ENCODE measurements at places on chromosomes 7 and 10. TPM values are rescaled to one million over a fixed set of nuclear protein-coding genes. Genes with fewer than 3 reads are reported as not detected.

DNA sequence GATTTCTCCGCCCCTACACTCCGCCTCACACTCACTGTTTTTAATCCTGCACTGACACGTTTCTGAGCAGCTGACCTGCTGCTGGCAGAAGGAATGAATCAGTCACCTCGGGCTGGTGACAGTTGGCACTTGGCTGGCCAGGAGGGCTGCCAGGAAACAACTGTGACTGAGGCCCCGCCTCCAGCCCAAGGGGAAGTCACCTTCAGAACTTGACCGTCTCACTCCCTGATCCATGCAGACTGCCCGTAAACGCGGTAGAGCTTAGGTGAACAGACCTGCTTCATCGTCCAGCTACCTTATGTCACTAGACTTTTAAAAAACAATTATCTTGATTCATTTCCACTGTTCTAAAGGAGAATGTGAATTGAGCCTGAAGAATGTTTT, 107.5 kb downstream of the DOCK1 start:
- DNase-seq, result no peak

DNA sequence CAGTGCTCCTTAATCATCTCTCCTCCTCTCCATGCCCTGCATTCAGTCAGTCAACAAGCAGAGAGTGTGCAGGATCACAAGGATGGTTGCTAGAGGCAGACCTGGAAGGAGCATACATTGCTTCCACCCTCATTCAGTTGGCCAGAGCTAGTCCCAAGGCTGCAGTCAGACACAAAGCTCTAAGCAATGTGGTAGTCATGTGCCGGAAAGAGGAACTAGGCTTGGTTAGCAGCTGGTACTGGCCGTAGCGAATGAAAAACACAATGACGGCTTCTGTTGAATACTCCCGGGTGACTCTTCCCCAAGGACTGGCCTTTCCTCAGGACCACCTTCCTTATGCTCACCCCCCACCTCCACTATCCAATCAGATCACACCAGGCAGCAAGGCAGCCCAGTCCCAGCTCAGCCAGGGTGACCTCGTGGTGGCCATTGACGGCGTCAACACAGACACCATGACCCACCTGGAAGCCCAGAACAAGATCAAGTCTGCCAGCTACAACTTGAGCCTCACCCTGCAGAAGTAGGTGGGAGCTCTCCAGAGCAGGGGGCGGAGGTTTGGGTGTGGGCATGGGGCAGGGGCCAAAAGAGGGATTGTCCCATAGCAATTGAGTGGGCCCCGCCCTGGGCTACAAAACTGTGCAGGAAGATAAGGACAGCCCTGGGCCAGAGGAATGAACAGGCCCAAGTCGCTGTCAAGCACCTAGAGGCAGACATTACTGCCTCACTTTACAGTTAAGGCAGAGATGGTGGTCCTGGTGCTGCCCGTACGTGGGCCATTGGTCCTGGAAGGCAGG, 10.9 kb downstream of the LDB3 start:
- DNase-seq, result no peak

GRCh38 chr7:151243045-151243349, 5.5 kb downstream of the SMARCD3 start:
- no peak for DNase-seq

DNA sequence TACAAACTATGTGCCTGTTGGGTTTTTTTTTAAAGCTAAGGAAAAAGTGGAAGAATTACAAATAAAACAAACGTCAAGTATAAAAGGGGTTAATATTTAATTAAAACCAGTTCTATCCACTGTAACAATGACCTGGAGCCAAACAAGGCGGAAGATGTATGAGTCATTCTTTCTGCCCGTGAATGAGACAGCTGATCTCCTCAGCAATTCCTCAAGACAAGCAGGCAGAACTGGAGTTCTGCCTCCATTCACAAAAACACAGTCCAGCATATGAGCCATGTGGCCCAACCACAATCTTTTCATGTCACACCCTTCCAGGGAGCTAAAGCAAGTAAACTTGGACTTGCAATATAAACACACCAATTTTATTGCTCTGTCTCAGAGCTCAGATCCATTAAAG, 8.4 kb downstream of the ETV1 start:
- DNase-seq, result no peak

- DNase-seq, result peak; percentile 65
Observed at GRCh38 chr10:100970914-100971811, 1.9 kb downstream of the SEMA4G start.

- no peak for DNase-seq
Observed at GRCh38 chr7:157543276-157543675, 206.5 kb downstream of the DNAJB6 start.

DNA sequence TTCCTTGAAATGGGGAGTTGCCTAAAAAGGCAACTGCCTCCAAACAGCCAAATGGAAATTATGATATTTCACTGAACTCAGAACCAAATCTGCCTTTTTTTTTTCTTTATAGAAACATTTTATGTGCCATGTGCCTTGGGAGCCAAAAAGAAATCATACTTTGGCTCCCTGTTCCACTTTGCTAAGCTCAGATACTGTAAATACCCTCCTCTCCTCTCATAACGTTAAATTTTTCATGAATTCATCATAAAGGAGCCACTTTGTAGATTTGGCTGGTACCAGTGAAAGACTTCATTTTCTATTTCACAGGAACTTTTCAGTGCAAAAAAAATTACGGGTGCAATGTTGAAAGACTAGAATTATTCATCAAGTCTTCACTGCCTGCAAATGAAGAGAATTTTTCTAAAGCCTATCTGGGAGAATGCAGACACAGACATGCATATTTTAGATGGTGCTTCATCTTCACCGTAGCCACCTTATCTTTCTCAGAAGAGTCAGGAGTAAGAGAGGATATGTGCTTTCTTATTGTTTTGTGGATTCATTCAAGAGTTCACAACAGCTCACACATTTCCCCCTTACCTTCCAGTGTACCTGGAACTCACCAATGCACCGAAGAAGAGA, 742.3 kb upstream of the GALNT17 start:
- no peak for DNase-seq

DNA sequence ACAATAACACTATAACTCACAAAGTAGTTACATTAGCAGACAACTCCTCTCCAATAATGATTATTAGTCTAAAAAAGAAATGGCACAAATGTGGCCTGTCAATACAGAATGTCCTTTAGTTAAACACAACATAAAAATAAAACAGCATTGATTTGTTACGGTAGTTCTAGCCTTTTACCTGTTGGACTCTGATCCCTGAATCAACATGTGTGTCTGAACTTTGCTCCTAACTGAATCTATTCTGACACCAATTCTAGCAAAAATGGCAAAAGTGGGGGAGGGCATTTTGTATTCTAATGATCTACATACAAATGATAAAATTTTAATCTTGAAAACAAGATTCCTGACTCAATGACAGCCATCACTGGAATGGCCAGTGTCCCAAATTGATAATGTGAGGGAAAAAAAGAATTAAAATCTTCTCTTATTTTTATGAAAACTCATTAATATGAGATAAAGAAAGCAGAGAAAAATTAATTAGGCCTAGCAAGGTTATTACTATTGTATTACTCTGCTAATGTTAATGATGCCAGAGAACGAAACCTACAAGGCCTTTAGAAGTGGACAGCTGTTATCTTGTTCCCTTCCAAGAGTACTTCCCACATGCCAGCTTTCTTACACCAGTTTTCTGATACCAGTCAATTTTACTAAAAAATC, 30.2 kb downstream of the FRA10AC1 start:
- DNase-seq, result no peak

DNA sequence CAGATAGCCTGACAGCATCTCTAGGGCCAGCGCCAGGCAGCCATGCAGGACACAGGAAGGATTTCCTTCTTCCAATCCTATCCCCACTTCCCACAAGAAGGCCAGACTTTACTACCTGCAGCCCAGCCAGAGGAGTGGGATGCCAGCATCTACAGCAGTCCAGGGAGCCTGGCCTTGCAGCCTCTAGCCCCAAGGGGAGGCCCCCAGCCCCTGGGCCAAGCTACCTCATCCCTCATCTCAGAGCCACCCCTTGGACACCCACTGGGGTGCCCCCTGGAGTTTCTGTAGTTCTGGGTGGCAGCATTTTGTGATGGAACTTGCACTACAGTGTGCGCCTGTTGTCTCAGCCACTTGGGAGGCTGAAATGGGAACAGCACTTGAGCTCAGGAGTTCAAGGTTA, 170.8 kb upstream of the PODXL start:
- no peak for DNase-seq

- no peak for DNase-seq
Observed at GRCh38 chr10:77187376-77187999, 450.1 kb downstream of the KCNMA1 start.

GRCh38 chr7:106041140-106041717, 70.9 kb downstream of the SYPL1 start:
- no peak for DNase-seq

DNA sequence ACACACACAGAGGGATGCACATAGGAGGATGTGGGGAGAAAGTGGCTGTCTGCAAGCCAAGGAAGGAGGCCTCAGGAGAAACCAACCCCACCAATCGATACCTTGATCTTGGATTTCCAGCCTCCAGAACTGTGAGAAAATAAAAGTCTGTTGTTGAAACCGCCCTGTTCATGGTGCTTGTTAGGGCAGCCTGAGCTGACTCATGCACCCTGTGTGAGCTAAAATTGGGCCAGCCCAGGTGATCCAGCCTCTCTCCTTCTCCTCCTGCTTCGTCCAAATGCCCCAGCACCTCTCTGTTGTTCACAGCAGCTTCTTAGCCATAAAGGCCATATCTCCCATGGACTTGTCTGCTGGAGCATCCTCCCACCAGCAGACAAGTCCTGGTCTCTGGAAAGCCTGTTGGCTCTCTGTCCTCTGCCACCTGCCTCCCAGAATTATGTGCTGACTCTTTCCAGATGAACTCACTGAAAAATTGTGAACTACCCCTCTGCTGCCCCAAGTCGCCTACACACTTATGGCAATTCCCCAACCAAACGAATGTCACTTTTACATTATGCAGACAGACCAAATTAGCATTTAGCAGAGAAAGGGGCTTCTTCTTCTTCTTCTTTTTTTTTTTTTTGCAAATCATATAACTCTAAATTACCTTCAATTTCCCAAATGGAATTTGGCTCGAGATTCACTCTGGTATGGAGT, 30.2 kb upstream of the CARD11 start:
- no peak for DNase-seq

DNA sequence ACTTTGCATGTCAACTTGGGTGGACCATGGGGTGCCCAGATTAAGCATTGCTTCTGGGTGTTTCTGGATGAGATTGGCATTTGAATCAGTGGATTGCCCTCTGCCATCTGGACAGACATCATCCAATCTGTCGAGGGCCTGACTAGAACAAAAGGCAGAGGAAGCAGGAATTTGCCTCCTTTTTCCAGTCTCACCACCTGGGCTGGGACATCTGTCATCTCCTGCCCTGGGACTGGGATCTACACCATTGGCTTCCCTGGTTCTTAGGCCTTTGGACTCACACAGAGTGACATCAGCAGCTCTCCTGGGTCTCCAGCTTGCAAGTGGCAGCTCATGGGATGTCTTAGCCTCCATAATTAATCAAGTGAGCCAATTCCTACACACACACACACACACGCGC, 10.3 kb downstream of the SLC13A4 start:
- peak; percentile 22 for DNase-seq

DNA sequence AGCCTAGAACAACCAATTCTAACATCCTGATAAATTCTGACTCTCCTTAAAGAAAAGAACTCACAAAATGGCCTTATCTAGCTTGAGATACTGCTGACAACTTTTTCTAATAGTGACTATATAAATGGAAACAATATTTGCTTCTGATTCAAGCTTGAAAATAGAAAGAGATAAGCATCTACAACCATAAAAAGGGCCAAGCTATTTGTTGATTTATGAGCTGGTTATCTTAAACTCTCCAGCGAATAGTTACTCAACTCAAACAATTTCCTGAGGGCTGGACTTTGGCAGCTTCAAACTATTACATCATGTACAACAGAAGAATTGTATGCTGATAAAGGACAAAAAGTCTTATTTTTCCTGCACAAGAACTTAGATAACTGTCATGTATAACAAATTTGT, 4.6 kb downstream of the USP54 start:
- no peak for DNase-seq

DNA sequence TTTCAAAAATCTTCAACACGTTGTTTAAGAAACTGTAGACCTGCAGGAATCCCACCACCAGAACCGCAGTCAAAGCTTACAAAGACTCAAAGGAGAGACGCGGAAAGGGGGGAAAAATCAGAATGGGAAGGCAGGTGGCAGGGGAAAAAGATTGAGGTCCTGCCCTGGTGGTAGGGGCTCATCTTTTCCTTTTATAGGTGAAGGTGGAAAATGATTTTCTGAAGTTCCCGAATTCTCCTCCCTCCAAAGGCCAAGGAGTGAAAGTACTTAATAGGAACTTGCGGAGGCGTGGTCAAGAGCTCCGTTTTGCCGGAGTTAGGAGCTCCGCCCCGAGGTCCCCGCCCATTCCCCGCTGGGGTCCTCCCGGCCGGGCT, 724 bp downstream of the BBIP1 start:
- no peak for DNase-seq

GRCh38 chr10:86607674-86608073, 46.7 kb upstream of the OPN4 start:
- DNase-seq, result no peak

GRCh38 chr10:37739181-37739580, 118.2 kb downstream of the ZNF248 start:
- DNase-seq, result no peak

DNA sequence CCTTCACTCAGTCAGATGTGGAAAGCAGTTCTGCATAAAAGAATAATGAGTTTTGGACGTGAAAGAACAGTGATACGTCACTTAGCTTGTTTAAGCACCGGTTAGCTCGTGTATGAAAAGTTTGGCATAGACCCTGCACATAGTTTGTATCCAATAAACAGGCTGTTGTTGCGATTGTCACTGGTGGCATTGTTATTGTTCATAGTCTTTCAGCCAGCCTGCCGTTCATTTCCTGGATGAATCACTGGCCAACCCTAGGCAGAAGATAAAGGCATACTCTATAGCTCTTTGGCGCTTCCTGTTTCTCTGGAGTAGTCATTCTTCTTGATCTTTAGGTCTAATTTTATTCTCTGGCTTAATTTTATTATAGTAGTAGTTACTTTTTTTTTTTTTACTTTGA, 57.8 kb upstream of the ANKRD30A start:
- DNase-seq, result no peak

DNA sequence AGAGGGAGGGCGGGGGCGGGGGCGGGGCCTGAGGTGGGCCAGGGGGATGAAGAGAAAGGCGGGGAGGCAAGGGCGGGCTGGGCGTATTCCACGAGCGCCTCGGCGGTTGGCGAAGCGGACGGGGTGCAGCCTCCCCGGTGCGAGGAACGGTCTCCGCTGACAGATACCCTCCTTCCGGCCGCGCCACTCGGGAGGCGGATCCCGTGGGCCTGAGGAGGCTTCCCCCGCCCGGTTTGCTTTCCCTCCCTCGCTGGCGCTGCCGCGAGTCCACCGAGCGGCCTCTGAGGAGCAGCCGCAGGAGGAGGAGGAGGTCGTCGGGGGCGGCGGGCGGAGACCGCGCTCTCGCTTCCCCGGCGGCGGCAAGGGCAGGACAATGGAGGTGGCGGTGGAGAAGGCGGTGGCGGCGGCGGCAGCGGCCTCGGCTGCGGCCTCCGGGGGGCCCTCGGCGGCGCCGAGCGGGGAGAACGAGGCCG, at the start of gene TRIM24:
Gene TRIM24 (plus strand): TSS at position 84 of the 473 bp plus-strand sequence. CDS start 290 bp downstream, at position 374.
- no peak for DNase-seq

GRCh38 chr10:30745953-30746352, 116.4 kb upstream of the LYZL2 start:
- no peak for DNase-seq

Gene SORCS1
- total RNA-seq, result 0.16 TPM

Gene MTERF1
- total RNA-seq, result 7.7 TPM

Gene CPED1
- 44.4 TPM for total RNA-seq

Gene ANKRD30A
- total RNA-seq, result 3.5 TPM

Gene AASS
- total RNA-seq, result 24.7 TPM

Gene ARHGEF35
- total RNA-seq, result 7.2 TPM

Gene CYP2W1
- not detected for total RNA-seq

Gene UCMA
- total RNA-seq, result not detected

Gene C7orf33
- not detected for total RNA-seq

Gene FAM237B
- total RNA-seq, result not detected
